ENCODE measurements at places on chromosomes 12 and 14.

DNA sequence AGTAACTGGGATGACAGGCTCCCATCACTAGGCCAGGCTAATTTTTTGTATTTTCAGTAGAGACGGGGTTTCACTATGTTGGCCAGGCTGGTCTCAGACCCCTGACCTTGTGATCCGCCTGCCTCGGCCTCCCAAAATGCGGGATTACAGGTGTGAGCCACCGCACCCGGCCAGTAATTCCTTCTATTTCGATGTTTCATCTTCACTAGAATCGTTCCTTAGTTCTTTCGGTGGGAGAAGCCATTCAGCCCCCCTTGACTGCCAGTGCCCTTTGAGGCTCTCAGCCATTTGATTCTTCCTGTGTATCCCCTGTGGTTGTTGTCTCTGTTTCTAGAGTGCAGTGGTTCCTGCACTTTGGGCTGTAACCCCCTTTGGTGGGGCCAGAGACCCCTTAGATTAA is 174.1 kb downstream of the ETV6 start:
- DNase-seq: no peak

DNA sequence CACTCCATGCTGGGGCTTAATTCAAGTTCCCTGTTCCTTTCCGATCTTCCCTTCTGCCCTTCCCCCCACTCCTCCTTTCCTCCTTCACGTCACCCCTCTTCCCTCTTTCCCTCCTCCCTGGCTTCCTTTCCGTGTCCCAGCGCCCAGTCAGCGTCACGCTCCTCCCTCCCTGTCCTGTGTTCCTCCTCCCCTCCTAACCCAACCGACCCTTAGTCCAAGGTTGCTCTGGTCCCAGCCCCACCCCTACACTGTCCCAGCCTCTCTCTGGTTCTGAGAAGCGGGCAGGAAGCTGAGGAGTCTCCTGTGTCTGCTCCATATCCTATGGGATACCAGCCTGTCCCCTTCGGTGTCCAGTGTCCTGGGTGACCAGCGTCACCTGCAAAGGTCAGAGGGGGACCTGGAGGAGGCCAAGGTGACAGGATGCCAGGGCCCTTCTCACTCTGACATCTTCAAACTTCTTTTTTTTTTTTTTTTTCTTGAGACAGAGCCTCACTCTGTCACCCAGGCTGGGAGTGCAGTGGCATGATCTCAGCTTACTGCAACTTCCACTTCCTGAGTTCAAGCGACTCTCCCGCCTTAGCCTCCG is 56.2 kb upstream of the TSPAN9 start:
- DNase-seq: no peak

GRCh38 chr12:31710021-31710818 is 18.6 kb downstream of the AMN1 start:
- DNase-seq: no peak

DNA sequence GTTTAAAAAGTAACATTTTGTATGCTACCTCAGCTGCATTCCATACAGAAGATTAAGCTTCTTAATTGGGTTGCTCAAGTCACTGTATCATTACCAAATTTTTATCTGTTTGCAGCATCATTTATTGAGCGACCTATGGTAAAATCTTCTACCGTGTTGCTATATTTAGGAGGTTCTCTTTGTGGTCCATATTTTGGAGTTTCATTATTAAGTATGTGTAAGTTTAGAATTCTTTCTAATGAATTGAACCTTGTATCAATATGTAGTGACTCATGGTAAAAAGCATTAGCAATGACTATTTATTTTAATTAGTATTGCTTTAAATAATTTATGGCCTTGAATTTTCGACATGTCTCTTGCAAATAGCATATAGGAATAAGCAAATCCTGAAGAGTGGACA is 42.2 kb downstream of the CSRP2 start:
- no peak for DNase-seq

DNA sequence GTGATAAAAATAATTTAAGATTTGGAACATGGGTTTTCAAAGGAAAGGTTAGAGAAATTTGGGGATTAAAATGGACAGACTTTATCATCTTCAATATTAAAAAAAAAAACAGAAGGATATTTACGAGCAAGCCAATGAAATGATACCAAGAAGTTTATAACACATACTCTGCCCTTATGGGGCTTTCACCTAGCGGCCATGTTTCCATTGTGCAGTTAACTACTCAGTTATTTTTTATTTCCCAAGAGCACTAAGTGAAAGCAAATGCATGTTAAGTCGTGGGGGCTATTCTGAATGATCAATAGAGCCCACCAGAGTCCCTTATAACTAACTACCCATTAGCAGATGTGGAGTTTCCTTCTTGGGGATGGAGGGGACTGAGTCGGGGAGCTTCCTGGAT is 53.9 kb downstream of the ETV6 start:
- DNase-seq: no peak

DNA sequence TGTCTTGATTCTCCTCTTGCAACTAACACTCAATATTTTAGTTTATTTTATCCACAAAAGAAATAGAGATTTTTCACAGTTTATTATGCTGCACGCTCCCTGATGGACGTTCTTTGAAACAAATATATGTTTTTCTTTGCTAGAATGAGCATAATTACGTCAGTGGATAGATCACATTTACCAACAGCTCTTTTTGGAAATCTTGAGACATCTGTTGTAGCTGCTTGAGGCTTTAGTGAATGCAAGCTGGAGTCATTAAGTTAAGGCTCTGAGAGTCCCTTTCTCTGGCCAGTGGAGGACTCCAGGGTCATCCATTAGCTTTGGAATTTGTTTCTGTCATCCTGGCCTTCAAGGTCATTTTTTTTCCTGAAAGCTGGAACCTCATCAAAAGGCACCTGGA is 405.6 kb upstream of the TMEM132C start:
- no peak for DNase-seq

- no peak for DNase-seq
Measured at GRCh38 chr12:18375131-18375530, 113.8 kb downstream of the PIK3C2G start.

DNA sequence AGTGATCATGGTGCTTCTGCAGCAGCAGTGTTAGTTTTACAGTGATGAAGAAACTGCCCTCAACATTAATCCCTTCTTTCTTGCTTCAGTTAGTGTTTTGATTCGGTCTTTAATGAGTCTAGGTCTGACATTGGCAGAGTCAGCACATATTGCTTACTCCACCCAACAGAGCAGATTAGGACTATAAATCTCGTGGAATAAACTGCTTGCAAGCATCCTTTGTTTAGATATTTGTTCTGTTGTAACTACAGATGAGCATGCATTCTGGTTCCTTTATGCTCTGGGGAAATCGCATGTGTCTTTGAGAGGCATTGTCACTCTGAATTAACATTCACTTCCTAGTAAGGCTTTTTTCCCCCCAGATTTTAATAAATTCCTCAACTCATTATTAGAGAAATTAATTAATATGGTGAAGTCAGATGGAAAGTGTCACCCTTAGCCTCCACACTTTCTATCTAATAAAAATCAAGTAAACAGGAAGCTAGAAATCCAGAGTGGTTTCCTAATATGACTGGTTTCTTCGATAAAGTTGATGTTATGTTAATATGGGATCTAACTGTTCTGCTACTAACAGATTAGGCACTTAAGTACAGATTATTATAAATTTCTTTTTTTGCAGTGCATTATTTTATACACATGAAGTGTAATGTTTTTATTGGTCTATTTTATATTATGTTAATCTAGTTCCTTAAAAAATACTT is 86.2 kb upstream of the SSTR1 start:
- peak; percentile 54 for DNase-seq
